ENCODE measurements at places on chromosomes 6 and 20.

DNA sequence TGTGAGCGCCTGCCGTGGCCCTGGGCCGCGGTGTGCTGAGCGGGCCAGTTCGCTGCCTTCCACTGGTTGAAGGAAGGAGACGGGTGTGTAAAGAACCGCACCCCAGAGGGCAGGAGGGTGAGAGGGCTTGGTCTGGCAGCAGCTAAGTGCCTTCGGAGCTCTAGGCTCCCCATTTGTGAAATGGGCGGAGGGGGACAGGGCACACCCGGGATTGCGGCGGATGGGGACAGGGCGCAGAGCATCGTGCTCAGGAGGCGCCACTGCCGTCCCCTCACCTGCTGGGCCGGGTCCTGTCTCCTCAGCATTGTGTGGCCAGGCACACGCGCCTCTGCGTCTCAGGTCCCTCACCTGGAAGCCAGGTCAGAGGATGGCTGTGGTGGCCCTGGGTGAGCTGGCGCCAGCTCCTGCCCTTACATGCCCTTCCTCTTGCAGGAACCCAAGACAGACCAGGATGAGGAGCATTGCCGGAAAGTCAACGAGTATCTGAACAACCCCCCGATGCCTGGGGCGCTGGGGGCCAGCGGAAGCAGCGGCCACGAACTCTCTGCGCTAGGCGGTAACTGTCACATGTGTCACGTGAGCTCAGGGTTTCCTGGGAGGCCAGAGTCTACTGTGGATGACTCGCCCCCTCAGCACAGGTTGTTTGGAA, 3.1 kb downstream of the ADRM1 start:
- DNase-seq, result no peak

DNA sequence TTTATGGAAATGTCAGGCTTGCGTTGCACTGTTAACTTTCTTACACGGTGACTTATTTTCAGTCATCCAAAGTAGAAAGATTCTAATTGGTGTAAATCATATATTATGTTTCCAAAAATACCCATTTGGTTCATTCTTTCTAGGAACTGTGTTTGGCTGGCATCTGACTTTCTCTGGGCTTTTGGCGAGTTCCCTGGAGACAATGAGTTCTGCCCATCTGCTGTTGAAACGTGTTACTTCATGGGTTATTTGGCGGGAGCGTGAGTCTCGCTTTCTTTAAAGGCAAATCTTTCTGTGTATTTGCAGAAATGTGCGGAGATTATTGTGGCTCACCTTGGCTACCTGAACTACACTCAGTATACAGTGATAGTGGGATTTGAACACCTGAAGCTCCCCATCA, 29.5 kb downstream of the TMEM181 start:
- no peak for DNase-seq

GRCh38 chr6:155493026-155493693, 37.5 kb upstream of the NOX3 start:
- DNase-seq, result no peak

DNA sequence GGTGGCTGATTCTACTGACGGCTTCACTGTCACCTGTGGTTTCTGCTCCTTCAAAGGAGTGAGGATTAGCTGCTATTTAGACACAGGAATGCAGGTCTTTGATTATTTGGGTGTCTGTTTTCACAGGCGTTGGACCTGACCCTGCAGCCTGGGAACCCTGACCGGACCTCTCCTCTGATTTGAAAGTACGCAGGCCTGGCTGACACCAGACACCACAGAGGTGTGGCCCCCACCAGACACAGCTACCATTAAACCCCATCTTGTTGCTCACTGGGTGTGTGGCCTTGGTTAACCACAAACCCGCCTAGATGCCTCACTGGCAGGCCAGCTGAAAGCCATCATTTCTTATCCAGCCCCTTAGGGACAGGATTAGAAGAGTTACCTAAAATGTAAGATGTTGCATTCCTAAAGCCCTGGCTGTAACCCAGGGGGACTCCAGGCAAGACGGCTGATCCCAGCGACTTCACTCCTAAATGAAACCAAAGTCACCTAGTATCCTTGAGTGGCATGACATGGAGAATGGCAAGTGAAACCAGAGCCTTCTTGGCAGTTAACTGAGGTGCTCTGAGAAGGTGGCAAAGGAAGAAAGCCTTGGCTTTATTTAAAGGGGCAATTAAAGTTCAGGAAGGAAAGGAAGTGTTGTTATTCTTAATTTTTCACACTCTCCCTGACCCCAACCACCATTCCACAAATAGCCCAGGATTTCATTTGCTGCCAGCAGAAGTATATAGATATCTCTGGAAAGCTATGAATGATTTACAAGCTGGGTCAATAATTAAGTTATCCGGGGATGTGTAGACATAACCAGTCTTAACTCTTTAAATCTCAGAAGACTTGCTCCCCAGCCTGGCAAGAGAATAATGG, 169.9 kb downstream of the QRSL1 start:
- no peak for DNase-seq

DNA sequence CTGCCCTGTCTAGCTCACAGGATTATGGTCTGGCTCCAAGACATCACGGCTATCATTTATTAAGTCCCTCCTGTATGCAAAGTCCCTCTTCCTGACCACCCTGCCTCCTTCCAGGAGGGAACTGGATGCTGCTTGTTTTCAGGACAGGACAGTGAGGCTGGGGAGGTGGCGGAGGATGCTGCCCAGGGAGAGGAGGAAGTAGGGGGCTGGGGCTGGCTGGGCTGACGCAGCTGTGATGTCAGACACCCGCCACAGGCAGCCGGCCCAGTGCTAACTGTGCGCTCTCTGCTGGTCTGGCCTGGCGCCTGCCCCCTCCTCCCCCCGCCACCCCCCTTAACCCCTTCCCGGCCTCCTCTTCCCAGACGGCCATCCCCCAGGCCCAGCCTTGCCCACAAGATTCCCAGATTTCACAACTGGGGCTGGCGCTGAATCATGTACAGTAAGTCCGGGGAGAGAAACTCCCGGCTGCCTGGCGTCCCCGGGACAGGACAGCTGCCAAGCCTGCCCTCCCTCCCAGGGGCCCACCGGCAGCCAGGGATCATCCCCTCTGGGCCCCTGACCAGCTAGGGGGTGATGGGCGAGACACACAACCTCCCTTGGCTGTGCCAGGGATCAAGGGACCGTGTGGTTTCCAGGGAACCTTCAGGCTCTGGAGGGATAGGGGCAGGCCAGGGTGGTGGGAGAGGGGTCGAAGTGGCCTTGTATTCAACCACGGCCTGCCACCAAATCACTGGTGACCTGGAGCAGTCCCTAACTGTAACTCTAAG, 118.1 kb downstream of the CEBPB start:
- DNase-seq, result no peak

GRCh38 chr6:157699777-157700636, 123.0 kb upstream of the SNX9 start:
- DNase-seq, result no peak

GRCh38 chr6:63795006-63795405, 159.4 kb downstream of the PHF3 start:
- no peak for DNase-seq

DNA sequence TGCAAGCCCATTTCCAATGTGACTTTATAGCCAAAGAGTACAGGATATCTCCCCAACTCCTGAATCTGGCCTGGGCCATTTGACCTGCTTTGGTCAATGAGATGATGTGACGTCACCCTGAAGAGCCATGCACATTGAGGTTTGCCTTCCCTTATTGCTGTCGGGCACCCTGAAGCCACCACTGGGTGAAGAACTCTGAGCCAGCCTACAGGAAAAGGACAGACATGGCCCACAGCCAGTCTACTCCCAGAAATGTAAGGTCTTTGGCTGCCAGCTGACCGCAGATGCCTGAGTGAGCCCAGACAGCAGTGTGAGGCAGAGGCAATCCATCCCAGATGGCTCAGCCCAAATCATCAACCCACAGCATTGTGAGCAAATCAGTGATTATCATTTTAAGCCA, 3.7 kb upstream of the SYNDIG1 start:
- no peak for DNase-seq

GRCh38 chr20:43068482-43068881, 121.2 kb downstream of the PTPRT start:
- DNase-seq, result no peak

DNA sequence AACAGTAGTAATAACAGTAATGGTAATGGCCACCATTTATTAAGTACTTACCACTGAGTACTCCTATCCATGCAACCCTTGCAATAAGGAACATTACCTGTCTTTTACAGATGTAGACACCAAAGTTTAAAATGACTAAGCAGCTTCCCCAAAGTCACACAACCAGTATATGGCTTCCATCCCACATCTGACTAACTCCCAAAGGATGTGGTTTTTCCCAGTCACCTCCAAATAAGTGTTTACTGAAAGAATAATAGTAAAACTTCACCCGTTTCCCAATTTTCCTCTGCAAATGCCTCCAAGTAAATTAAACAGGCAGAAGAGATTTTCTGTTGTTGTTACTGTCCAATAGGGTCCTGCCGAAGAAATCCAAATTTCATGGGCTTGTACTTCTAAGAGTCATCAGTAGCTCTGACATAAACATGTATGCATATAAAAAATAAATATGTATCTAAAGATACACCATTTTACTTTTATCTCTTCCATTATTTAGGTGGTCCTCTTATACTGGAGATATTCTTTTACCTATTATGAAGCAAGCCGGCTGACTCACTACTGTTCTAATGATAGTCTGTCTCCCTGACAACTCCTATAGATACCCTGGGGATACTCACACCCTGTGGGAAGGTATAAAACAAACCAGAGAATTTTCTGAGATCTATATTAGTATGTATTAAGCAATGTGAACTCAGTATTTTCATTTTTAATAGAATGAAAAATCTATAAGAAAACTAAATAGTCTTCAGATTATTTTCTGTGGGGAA, 77.9 kb upstream of the ID4 start:
- DNase-seq, result no peak

DNA sequence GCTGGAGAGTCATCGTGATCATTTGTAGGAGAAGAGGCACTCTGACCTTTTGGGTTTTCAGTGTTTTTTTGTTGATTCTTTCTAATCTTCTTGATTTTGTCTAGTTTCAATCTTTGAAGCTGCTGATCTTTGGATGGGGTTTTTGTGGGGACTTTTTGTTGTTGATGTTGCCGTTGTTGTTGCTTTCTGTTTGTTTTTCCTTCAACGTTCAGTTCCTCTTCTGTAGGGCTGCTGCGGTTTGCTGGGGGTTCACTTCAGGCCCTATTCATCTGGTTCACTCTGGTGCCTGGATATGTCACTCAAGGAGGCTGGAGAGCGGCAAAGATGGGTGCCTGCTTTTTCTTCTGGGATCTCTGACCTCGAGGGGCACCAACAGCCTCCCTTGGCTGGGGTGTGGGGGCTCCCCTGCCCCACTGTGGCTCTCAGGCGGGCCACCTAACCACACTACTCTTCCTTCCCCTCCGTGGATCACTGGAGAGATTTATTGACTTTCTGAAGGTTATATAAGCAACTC, 21.5 kb upstream of the TMEM244 start:
- DNase-seq, result no peak

DNA sequence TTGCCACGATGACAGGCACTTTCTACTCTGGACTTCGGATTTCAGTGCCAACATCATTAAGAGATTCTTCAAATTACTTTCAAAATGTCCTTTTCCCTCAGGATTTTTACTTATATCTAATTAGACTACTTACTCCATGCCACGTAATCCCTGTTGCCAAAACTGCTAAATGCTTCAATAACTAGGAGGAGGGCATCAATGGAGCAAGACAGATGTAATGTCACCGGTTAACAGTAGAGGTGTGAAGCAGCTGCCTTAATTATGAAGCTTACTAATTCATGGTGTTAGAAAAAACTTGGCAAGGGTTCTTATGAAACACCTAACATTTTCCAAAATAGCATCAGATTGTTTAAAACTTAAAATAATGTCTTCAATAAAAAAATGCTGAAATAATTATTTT, 111.2 kb upstream of the SIM1 start:
- DNase-seq, result no peak

DNA sequence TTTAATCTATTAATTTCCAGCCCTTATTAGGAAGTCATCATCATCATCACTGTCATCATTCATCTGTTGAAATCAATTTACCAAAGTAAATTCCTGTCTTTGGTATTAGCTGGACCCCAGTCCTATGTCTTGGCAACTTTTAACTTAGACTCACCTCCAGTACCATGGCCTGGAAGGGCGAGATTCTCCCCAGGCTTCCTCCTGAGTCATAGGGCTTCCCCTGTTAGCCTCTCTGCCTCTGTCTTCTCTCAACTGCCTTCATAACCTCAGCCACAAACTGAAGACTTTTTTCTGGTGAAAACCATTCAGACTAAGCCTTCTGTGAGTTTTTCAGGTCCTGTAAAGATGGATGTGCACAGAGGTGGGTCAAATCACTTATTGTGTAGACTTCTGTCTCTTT, 95.0 kb downstream of the NKAIN2 start:
- DNase-seq, result no peak

- DNase-seq, result no peak
These were observed 96.7 kb downstream of the OGFRL1 start for GRCh38 chr6:71385111-71385822.

DNA sequence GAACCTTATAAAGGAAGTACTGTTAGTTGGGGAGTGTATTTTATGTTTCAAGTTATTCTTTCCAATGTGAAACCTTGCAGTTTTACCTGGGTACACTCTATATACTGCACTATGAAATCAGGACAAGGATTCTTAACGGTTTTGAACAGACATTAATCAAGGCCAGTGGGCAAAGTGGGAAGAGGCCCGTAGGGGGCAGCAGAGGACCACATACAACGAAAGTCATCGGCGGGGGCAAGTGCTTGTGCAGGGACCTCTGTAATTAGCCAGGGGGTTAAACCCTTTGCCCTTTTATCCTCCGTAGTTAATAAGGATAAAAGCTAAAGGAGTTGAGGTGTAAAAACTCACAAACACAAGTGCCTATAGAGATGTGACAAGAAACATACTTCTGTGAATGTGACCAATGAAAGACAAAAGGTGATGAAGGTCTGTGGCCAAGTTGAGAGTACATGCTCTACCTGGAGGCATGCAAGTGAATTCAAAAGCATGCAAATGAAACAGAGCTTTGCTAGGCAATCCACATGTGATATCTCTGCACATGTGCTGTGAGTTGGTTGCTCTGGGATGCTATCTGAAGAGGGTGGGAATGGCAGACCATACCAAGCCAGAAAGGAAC, 392.7 kb upstream of the MAN1A1 start:
- DNase-seq, result peak; percentile 58

GRCh38 chr6:20841806-20842205, 307.5 kb downstream of the CDKAL1 start:
- DNase-seq, result no peak

- no peak for DNase-seq
These were observed 18.8 kb downstream of the ALDH5A1 start for GRCh38 chr6:24513602-24514001.

- no peak for DNase-seq
These were observed 86.6 kb upstream of the PAX1 start for GRCh38 chr20:21618759-21619416.

- peak; percentile 62 for DNase-seq
These were observed 29.1 kb downstream of the TXLNB start for GRCh38 chr6:139262519-139263300.

DNA sequence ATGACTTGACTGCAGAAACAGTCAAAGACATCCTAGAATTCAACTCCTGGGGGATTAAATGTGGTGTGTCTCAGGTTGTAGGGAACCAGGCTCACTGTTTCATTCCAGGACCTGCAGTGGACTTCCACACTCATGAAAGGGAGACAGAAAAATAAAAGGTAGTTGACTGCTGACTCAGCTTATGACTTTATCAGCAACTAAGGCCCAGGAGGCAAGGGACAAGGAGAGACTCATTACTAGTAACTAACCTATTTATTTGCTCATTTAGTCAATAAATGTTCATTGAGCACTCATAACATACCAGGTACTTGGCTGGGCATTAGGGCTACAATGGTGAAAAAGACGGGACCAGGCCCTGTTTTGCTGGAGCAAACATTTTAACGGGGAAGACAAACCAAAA, 2.9 kb downstream of the ZSCAN31 start:
- no peak for DNase-seq

- no peak for DNase-seq
These were observed 142.9 kb downstream of the TFAP2A start for GRCh38 chr6:10271982-10272381.

- DNase-seq, result no peak
These were observed 12.1 kb upstream of the COL21A1 start for GRCh38 chr6:56259234-56260077.
